Uterine smooth muscle cell (primary cell): ENCODE measurements at places on chromosomes 12 and 14. TPM values are rescaled to one million over a fixed set of nuclear protein-coding genes. Genes with fewer than 3 reads are reported as not detected.

The RTL1 gene
- under 0.01 TPM in 2 replicates for total RNA-seq

The GALNT8 gene
- under 0.01 and 0.12 TPM in 2 replicates for total RNA-seq

The EXOC3L4 gene
- total RNA-seq = 0.50 TPM in 1 of 2 replicates, not detected in the other

The KRT82 gene
- total RNA-seq = not detected in 2 replicates

The ADIPOR2 gene
- 36.1 and 42.4 TPM in 2 replicates for total RNA-seq

The CFAP251 gene
- total RNA-seq = 2.3 and 5.0 TPM in 2 replicates
